ENCODE measurements at places on chromosomes 13 and 19.
A peak's percentile ranks its signal among the peaks of the same experiment; 100 is the strongest.

DNA sequence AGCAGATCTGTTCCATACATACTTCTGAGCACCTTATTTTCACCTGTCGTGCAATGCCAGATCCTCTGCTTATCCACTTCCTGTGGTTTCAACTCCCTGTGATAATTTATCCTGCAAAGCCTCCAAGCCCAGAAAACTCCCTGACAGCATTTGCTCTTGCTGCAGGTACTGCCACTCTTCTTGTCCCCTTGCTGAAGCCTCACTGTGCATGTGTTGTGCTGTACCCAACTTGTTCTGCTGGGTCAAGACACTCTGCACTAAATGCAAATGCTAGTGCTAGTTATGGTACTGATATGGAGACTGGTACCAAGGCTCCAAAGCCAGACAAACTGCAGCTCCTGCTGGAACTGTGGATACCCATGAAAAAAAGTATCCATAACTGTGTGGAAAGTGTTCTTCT, 315.4 kb upstream of the MIR17HG start:
- DNase-seq = no peak

DNA sequence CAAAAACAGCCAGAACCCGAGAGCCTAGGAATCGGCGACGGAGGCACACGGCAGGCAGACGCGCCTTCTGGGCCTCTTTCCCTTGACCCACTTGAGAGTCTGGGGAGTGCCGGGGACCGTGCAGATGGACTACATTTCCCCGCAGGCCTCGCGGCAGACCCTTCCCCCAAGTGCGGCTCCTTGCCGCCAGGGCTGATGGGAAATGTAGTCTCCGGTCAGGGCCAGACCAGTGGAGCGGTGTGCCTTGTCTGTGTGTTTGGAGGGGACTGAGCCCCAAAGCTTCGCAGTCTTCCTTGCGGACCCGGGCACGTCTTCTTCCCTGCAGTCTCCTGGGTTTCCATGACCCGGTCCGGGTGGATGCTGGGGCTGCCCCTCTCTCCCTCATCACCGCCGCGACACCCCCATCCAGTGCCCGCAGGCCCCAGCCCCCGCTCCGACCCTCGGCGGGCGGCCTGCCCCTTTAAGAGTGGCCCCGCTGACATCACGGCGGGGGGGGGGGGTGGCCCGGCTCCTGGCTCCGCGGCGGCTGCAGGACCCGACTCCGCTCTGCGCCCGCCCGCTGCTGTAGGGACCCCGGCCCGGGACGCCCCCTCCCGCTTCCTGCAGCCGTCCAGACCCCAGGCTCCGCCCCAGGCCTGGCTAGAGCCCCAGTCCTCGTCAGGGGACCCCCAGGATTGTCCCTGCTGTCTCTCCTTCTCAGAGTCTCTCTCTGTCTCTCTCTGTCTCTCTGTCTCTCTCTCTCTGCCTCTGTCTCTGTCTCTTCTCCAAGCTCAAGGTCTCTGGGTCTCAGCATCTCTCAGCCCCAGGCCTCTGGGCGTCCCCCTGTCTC, 758 bp upstream of the CACNG7 start:
- peak; percentile 91 for DNase-seq

GRCh38 chr13:100139817-100140216, 50.9 kb downstream of the PCCA start:
- DNase-seq = no peak

- peak; percentile 59 for DNase-seq
These were observed 109.6 kb upstream of the CACNA1A start for GRCh38 chr19:13615890-13616289.

DNA sequence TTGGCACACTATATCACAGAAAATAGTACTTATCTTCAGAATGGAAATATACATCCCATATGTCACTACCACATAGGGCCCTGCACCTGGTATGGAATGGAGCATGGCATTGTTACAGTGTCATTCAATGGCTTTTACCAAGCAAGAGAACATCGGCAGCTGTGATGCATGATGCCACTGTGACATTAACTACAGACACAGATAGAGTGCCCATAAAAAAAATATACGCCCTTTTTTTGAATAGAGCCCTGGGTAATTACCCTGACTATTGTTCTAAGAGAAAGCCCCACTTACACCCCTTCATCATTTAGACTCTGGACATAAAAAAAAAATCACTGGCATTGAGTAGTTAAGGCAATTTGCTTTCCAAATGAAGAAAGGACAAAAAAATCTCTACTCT, 320.3 kb downstream of the DNAJC15 start:
- no peak for DNase-seq

DNA sequence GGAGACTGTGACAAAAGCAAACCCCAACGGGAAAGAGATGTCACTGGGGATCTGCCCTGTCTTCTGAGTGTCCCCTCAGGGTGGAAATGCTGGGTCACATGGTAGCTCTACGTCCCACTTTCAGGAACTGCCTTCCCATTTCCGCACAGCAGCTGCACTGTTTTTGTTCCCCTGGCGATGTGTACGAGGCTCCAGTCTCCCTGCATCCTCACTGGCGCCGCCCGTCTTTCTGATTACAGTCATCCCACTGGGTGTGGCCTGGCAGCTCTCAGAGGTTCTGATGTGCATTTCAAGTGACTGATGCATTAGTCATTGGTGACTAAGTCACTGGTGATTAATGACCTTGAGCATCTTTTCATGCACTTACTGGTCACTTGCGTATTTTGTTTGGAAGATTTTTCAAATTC, 21.2 kb downstream of the PCID2 start:
- peak; percentile 69 for DNase-seq

GRCh38 chr13:105334211-105334610, 1201.3 kb downstream of the EFNB2 start:
- DNase-seq = no peak

DNA sequence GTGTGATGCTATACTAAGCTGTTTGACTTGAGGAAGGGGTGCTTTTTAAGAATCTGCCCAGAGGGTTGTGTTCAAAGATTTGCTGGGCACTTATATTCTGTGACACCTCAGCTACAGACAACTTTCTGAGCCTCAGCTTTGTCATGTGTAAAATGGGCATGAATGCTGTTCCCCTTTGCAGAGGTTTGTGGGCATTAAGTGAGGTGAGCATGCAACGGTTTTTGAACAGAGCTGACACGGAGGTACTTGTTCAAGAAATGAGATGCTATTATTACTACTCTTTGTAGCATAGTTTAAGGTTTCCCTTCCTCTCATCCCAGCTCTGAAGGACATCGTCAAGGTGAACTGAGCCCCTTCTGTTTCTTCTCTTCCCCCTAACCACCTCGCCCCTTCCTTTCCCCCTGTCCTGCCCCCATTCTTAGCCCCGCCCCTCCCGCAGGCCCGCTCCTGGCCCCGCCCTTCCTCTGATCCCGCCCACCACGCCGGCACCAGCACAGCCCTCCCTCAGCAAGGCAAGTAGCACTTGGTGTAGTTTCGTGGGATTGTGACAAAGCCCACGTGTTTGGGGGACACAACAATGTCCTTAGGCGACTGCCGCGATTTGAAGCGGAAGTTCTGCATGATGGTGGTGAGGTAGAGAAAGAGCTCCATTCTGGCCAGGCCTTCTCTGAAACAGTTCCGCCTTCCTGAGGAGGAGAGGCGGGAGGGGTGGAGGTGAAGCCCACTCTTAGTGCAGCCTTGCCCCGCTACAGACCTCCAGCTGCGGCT, 26.1 kb upstream of the CYP2A7 start:
- DNase-seq = no peak

DNA sequence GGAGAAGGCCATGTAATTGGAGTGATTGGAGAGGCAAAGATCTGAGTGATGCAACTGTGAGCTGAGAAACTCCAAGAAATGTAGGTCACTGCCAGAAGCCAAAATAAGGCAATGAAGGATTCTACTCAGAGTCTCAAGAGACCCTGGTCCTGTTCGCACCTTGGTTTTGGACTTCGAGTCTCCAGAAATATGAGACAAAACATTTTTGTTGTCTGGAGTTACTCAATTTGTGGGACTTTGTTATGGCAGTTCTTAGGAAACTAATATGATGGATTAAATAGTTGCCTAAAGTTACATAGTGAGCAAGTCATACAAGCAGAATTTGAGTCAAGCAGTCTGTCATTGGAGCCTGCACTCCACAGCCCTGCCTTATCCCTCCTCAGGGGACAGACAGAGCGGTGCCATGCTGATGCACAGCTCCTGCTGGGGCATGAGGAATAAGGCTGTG, 104.2 kb downstream of the ITGBL1 start:
- DNase-seq = no peak

DNA sequence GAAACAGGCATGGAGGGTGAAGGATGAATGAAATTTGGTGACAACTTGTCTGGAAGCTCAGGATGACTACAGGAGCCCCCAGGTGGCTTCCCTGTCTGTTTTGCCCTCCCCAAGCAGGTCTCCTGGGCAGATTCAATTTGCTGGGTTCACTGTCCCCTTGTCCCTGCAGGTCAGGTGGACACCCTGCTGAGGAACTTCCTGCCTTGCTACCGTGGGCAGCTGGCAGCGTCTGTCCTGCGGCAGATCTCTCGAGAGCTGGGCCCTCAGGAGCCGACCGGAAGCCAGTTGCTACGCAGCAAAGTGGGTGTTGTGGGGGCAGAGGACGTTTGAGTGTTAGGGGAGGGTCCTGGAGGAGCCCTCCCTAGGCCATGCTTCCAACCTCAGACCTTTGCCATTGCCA, 19.1 kb downstream of the PGLS start:
- DNase-seq = no peak

DNA sequence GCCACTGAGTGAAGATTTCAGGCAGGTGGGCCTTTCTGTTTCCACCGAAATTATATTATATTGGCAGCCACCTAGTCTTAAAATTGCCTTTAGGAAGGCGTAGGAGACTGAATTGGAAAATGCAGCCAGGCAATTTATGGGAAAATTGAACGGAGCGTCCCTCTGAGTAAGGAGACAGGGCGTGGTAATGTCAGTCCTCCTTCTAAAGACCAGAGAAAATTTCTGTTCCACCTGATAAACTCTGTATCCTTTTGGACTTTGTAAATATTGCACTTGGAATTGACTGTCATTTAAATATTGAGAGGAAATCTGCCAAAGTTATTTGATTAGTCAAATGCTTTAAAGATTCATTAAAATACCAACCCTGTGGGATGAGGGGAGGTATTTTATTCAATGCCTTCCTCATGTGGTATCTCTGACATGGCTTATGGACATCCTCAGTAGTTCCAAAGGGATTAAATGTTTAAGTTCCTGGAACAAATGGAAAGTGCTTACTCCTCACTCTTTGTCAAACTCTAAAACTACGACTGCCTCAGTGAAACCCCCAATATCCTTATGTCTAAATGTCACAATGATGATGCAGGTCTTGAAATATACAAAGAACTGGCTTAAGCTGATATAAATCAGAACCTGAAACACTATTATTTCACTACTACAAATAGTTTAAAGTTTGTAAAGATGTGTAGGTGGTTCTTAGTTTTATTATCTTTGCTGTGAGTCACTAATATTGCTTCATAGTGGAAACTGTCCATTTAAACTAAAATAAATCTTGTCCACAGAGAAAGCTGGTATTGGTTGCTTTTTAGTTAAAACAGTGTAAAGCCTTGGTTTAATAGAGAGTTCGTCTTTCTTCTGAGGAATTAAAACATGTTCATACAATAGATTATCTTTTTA, 203.2 kb downstream of the FGF14 start:
- no peak for DNase-seq

DNA sequence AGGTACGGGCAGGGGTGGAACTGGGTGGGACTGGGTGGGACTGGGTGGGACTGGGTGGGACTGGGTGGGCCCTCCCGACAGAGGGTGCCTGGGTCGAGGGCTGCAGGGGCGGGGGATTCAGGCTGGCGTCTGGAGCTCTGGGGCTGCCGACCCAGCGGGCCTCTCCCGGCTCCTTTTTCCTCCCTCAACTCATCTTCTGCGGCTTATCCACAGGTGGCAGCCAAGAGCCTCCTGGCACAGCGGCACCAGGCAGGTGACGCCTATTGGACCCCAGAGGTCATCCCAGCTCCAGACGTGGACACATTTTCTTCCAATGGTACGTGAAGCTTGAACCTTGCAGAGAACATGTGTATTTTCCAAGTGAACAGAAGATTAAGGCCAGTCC, 533 bp downstream of the ZNF544 start:
- no peak for DNase-seq

- no peak for DNase-seq
These were observed 29.9 kb downstream of the CEBPG start for GRCh38 chr19:33403221-33403972.

- peak; percentile 66 for DNase-seq
These were observed 4.4 kb downstream of the CCDC61 start for GRCh38 chr19:45999653-46000121.

DNA sequence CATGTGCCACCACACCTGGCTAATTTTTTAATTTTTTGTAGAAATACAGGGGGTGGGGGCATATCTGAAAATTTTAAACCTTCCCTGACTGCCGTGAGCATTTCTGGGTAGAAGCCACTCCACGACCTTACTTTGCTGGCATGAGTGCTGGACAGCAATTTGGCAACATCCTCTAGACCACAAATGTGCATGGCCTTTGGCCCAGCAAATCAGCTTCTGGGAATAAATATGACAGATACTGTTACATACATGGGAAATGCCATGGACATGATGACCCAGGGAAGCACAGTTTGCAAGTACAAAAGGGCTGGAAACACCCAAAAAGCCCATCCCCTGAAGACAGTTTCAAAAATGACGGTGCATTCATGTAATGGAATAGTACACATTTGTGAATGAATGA, 3.2 kb upstream of the PVR start:
- no peak for DNase-seq

DNA sequence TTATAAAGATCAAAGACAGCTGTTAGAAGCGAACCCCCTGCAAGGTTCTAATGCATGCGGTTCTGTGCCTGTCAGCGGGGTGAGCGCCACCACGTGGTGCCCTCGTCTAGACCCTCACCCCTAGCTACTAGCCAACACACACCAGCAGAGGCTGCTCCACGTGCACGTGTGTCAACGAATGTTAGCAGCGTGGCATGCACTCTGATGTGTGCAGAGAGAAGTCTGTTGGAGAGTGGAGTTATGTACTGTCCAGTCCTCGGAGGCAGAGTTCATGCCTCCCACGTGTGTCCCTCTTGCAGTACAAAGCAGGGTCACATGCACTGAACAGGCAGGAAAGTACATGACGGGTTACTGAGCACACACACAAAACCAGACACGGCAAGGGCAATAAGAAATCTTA, 75.0 kb upstream of the SLC15A1 start:
- DNase-seq = no peak

Measured in dorsolateral prefrontal cortex (tissue), 122 donors.